ENCODE measurements at places on chromosomes 11 and 22.

GRCh38 chr11:28606930-28607329, 498.7 kb downstream of the METTL15 start:
- no peak for DNase-seq

- no peak for DNase-seq
Measured at GRCh38 chr11:22476589-22476988, 138.4 kb downstream of the SLC17A6 start.

- no peak for DNase-seq
Measured at GRCh38 chr22:40244586-40244985, 66.9 kb downstream of the TNRC6B start.

- DNase-seq = no peak
Measured at GRCh38 chr11:111945198-111945597, 8.1 kb downstream of the DIXDC1 start.

- peak; percentile 52 for DNase-seq
Measured at GRCh38 chr11:67265633-67266448, 432 bp upstream of the GRK2 start.

GRCh38 chr11:108606070-108606469, 12.5 kb upstream of the EXPH5 start:
- DNase-seq = no peak
